ENCODE measurements at places on chromosomes 6 and 20. TPM values are rescaled to one million over a fixed set of nuclear protein-coding genes. Genes with fewer than 3 reads are reported as not detected.
A peak's percentile ranks its signal among the peaks of the same experiment; 100 is the strongest.

DNA sequence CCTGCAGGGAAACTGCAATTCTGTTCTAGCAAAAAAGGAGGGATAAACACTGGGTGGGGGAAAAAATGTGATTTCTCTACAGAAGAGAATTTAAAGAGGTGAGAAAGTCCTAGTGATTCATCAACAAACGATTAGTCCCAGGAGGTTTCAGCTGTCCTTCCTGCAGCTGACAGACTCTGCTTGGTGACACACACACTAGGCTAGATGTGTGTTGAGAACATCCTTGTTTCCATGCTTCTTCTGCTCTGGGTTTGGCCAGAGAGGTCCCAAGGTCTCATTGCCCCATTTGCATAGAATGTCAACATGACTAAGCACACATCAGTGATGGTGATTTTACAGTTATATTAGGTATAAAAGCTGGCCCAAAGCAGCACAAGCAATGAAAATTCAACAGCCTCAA is 258.3 kb downstream of the NFATC2 start:
- no peak for DNase-seq

DNA sequence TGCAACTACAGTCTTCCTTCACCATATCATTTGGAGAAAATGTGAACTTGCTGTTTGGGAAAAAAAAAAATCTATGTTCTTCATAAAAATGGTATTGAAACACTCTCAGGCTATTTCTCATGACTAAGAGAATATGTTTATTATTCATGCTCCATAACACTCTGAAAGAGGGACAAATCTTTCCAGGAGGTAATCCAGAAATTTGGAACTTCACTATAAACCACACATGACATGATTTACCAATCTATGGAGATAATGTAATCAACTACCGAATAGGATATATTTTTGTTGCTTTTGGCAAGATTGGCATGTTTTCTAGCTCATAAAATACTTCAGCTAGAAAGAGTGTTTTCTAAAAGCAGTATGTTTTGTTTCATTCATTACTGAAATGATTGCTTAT is 56.3 kb downstream of the THEMIS start:
- no peak for DNase-seq

The HUS1B gene
- not detected for total RNA-seq

- DNase-seq, result no peak
These were observed 11.2 kb downstream of the TFEB start for GRCh38 chr6:41724228-41724580.

GRCh38 chr6:76694795-76695194 is 622.3 kb upstream of the IMPG1 start:
- DNase-seq, result no peak

The GSTA2 gene
- not detected for total RNA-seq

- DNase-seq, result peak; percentile 37
These were observed 11.1 kb upstream of the TCF15 start for GRCh38 chr20:621125-621756.

- DNase-seq, result no peak
These were observed 433.8 kb upstream of the NRSN1 start for GRCh38 chr6:23692184-23692583.

GRCh38 chr6:48048451-48049146 is 62.4 kb downstream of the PTCHD4 start:
- no peak for DNase-seq

GRCh38 chr6:110315207-110315868 is 42.8 kb downstream of the METTL24 start:
- DNase-seq, result no peak

- DNase-seq, result no peak
These were observed 151.2 kb downstream of the PDE10A start for GRCh38 chr6:165511807-165512206.

GRCh38 chr6:144310765-144311164 is 25.6 kb downstream of the UTRN start:
- DNase-seq, result no peak

GRCh38 chr20:37921341-37921929 is 18.5 kb downstream of the VSTM2L start:
- no peak for DNase-seq

The DEFB126 gene
- total RNA-seq, result not detected

DNA sequence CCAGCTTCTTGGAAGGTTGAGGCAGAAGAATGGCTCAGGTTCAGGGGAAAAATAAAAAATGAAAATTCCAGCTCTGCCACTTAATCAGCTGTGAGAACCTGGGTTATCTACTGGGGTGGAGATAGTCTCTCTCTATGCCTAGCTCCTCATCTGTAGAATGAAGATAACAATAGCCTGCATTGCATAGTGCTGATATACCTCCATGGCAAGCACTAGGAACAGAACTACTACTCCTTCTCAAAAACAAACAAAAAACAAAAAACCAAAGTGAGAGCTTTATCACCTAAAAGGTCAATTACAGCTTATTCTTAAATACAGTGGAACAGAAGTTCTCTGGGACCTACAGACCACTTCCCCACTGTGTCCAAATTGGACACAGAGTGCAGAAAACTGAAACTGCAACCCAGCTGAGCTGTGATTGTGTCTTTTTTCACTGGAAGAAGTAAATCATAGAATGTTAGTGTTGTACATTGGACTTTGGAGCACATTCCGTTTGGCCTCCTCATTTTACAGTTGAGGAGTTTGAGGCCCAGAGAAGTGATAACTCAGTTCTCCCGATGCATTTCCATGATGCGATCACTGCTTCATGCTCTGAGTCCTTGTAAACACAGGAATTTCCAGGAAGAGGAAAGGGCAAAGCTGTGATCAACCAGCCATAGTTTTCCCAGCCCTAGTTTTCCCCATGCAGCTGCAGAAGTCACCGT is 23.3 kb downstream of the MTFR2 start:
- DNase-seq, result no peak

GRCh38 chr20:64053841-64054661 is 4.6 kb upstream of the SOX18 start:
- DNase-seq, result peak; percentile 92

The SUMO4 gene
- 0.25 TPM for total RNA-seq

DNA sequence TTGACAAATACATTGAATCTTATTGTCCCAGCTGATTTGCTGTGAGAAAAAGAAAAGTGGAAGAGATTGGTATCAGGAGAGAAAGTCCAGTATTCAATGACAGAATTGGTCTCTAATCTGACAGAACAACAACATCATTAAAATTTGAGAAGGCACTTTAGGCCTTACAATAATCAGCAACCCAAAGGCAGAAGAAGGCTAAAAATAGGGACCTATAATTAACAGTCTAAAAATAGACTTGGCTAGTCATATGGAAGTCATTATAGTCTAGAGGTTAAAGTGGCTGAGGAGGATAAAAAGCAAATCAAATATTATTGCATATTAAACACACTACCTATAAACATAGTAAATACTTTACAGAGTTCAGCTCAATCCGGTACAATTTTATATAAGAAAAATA is 393.6 kb upstream of the JAG1 start:
- no peak for DNase-seq

The CST2 gene
- total RNA-seq, result not detected

- peak; percentile 93 for DNase-seq
These were observed 216.4 kb downstream of the C6orf118 start for GRCh38 chr6:165092881-165093595.

DNA sequence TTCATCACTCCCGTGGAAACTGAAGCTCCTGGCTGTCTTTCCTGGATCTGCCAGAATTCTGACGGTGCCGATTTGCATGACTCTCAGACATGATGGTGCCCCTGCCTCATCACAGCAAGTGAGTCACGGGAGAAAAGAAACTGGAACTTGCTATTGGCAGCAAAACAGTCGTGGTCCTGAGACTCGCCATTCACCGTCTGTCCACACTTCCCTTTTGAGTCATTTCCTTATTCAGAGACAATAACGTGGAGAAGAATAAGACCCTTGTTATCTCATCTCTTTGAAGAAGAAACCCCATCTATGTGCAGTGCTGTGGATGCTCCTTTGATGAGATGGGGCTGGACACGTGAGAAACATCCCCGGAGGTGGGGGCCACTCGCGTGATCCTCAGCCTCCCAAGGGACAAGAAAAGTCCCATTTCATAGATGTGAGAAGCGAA is 4.2 kb downstream of the GPR31 start:
- peak; percentile 51 for DNase-seq

- DNase-seq, result peak; percentile 23
These were observed 756 bp downstream of the MTG2 start for GRCh38 chr20:62183426-62184142.

The OR2J3 gene
- total RNA-seq, result not detected

DNA sequence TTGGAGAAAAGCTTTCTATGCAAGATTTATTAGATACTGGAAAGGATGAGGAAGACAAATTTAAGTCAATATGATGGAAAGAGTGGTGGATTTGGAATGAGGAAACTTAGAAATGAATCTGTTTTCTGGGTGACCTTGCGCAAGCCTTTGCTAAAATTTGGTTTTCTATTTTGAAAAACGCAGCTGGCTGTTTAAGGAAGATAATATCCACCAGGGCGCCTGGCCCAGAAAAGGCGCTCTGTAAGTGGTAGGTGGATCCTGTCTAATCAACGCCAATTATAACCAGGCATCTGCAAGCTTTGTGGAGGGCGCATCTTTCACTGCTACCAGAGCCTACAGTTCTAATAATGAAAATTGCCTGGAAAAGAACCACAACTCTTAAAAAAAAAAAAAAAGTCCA is 398 bp upstream of the SPATS1 start:
- DNase-seq, result no peak

GRCh38 chr20:1002682-1003561 is 811 bp upstream of the RSPO4 start:
- no peak for DNase-seq

- no peak for DNase-seq
These were observed 936.7 kb upstream of the CITED2 start for GRCh38 chr6:140311146-140311545.

GRCh38 chr20:37566590-37567330 is 39.1 kb upstream of the BLCAP start:
- peak; percentile 13 for DNase-seq

GRCh38 chr20:50699688-50700087 is 8.3 kb upstream of the RIPOR3 start:
- no peak for DNase-seq

DNA sequence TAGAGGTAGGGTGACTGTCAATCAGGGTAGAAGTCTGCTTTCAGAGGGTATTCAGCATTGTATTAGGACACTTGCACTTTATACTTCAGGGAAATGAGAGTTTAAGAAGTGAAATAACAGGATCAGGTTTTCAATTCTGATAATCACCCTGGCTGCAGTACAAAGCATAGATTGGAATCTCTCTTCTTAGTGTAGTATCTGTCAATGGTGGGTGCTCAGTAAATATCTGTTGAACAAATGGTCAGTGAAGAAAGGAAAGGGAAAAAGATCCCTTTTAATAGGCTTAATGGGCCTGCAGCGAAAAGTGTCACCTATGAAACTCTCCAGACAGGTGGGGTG is 18.7 kb downstream of the TUBB2B start:
- DNase-seq, result no peak

- no peak for DNase-seq
These were observed 18.4 kb downstream of the TRAM2 start for GRCh38 chr6:52558266-52559000.

- no peak for DNase-seq
These were observed 135.1 kb downstream of the AGPAT4 start for GRCh38 chr6:161138543-161139303.

GRCh38 chr6:3339811-3340210 is 81.1 kb downstream of the PSMG4 start:
- no peak for DNase-seq

DNA sequence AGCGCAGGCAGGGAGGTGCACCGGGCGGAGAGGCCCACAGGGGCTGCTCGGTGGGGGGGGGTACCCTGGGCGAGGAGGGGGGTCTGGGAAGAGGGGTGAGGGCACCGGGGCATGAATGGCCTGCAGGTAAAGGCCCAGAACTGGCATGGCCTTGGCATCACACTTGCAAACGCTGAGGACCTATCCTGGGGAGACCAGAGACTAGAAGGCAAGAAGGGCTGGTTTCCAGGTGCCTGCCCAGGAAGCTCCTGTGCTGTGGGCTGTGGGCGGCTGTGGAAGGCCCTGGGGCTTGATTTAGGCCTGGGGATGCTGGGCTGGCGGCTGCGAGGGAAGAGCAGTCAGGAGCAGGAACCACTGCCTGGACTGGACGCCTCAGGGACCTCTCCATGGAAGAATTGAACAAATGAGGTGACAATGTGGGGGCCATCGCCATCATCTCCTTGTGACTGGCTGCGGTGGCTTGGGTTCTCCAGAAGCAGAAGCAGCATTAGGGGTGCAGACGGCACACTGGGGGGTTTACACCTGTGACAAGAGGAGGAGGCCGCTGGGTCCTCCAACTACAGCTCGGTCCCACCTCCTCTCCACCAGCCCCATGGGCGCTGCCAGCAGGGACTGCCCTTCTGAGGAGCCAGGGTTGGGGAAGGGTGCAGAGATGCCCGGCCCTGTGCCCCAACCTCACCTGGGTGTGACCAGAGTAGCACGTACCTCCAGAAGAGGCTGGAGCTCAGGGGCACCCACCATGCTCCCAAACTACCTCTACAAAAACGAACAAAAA is 32.1 kb upstream of the IRF4 start:
- no peak for DNase-seq

DNA sequence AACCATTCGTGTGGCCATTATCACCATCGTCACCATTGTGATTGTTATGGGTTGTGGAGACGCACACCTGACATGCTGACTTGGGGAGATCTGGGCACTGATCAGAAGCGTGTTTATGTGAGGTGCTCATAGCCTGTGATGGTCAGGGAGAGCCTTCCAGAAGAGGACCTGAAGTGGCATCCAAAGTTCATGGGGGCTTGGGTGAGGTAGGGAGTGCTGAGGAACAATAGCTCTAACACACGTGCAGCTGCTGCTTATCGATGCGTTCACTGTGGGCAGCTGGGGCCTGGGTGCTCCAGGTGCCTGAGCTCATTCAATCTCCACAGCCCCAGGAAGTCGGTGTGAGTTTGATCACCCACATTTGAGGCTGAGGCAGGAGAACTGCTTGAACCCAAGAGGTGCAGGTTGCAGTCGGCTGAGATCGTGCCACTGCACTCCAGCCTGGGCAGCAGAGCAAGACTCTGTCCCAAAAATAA is 227.3 kb downstream of the PREX1 start:
- DNase-seq, result no peak

The EYA4 gene
- 0.05 TPM for total RNA-seq
